ENCODE measurements at places on chromosomes 6 and 20.
A peak's percentile ranks its signal among the peaks of the same experiment; 100 is the strongest.

- DNase-seq, result no peak
These were observed 25.4 kb upstream of the FOXF2 start for GRCh38 chr6:1363729-1364572.

- DNase-seq, result peak; percentile 25
These were observed 41.6 kb downstream of the MRAP2 start for GRCh38 chr6:84074988-84075781.

DNA sequence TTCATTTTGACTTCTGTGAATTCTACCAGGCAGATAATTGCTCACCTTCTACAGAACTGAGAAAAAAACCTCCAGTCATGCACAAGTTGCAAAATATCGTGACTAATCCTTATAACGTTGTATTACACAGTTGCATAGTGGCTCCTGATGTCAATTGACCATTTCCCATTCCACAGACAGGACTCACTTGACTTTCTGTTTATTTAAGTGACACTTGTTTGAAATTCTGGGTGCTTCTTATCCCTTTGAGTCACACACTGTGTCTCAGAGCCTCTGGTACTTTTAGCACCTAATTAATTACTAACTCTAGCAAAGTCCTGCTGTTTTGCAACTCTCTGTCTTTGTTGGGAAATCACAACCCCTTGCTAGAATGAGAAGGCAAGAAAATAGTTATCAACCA, 16.2 kb upstream of the RSPO3 start:
- no peak for DNase-seq

DNA sequence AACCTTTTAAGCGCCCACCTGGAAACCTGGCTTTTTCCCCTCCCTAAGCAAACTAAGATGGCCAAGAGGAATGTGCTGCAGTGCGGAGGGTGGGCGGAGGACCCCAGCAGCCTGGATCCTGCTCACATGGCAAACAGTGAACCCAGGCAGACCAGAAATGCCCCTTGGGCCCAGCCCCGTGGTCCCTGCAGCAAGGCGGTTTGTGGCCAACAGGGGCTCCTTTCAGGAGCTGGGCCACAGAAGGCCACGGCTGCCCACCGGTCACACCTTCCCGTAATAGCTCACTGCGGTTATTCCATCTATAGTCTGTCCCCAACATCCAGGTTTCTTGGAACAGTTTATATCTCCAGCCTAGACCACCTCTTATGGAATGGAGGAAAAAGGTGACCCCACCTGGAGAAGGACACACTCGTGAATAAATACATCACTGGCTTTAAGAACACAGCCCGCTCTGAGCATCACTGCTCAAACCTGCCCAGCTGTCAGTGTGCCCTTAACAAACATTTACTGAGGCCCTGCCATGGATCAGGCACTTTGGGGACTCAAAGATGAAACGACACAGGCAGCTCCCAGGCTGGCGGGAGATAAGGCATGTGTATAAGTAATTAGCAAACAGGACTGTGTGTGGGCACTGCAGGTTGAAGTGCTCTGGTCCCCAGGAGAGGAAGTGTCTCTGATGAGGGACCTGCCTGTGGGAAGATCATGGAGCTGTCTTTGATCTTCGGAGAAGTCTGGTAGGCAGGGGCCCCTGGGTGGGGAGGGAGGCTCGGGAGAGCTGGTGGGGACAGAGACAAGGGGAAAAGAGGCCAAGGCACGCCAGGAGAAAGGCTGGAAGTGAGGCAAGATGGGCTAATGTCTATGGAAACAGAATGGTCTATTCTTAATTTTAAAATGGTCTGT, 3.2 kb upstream of the TUBB1 start:
- DNase-seq, result no peak

DNA sequence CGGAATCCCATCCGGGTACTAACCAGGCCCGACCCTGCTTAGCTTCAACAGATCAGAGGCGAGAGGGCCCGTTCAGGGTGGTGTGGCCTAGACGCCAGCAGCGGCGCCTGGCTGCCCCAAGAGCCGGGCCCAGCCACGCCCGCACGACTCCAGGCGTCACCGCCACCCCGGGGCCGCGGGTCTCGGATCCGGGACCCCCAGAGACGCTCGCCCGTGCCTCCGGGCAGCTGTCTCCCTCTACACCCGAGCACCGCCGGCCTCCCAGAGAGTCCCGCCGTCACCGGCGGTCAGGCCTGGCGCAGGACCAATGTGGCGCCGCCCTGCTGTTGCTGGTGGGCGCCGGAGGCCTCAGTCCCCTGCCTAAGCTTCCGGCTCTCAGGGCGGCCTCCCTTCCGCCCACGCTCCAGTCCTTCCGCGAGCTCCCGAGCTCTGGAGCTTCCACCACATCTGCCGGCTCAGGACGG, 441.2 kb upstream of the DEFB115 start:
- DNase-seq, result no peak

- no peak for DNase-seq
These were observed 78.6 kb downstream of the HIVEP1 start for GRCh38 chr6:12090714-12091113.

GRCh38 chr20:33649201-33649681, 12.9 kb upstream of the C20orf144 start:
- peak; percentile 61 for DNase-seq

DNA sequence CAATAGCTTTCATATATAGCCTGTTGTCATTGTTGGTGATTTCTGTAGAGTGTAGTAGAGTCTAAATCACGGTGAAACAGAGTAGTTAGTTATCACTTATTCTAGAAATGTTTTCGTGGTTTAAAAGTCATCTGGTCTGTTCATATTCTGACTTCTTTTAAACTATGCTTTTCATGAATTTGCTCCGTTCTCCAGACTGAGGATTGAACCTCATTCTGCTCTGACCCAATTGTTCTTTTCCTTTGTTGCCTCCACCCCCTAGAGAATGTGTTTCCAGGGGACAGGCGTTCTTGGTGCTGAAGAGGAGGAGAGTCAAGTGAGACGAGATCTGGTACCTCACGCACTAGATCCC, 748 bp upstream of the ZNF292 start:
- no peak for DNase-seq

- DNase-seq, result no peak
These were observed 231.6 kb downstream of the QKI start for GRCh38 chr6:163646133-163646532.

DNA sequence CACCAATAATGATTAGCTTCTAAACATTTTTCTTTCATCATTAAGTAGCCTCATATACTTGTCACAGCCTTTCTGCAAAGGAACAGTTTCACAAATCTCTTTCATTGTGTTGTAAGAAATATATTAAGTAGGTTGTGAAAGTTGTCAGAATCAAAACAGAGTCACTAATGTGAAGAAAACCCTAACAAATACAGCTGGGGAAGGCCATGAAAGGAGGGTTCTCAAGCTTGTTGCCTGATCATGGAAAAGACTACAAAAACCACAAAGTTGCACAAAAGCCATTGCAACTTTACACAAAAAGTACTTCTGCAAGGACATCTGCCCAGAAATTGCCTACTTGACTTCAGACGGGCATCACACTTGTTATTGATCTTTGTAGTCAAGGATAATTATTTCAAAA, 216.1 kb downstream of the ALDH8A1 start:
- no peak for DNase-seq

DNA sequence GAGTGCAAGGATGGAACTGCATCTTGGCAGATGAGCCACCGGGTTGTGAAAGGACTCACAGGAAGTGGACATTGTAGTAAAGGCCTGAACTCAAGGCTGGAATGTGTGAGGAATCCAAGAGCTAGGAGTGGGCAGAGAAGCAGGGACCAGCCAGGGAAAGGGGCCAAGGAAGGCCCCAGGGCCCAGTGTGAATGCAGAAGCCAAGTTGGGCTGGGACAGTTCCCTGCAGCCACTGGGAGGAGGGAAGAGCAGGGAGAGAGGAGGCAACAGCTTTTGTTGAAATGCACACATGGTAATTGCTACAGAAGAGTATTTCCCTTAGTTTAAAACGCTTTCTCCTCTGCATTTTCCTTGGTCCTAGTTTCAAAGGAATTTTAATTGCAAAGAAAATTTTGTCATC, 34.6 kb downstream of the CDH22 start:
- DNase-seq, result no peak

DNA sequence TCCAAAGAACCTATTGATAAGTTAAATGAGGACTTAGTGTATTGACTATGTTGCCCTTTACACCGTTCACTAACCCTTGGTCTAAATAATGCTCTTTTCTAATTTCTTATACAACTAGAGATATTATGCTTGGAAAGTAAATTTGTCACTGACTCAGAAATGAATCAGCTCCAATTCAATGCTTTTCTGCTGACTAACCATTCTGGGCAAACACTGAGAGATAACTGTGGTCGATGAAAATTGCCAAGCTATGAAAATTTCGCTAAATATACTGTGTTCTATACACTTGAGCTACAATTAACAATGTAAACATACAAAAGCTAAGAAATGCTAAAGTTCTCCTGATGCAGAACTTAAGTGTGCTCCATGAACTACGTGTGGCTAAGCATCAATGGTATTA, 23.1 kb upstream of the FBXO9 start:
- no peak for DNase-seq

- DNase-seq, result no peak
These were observed 8.4 kb downstream of the UCKL1 start for GRCh38 chr20:63947638-63948456.

- DNase-seq, result no peak
These were observed 1012.1 kb downstream of the KIF16B start for GRCh38 chr20:15561070-15561569.

DNA sequence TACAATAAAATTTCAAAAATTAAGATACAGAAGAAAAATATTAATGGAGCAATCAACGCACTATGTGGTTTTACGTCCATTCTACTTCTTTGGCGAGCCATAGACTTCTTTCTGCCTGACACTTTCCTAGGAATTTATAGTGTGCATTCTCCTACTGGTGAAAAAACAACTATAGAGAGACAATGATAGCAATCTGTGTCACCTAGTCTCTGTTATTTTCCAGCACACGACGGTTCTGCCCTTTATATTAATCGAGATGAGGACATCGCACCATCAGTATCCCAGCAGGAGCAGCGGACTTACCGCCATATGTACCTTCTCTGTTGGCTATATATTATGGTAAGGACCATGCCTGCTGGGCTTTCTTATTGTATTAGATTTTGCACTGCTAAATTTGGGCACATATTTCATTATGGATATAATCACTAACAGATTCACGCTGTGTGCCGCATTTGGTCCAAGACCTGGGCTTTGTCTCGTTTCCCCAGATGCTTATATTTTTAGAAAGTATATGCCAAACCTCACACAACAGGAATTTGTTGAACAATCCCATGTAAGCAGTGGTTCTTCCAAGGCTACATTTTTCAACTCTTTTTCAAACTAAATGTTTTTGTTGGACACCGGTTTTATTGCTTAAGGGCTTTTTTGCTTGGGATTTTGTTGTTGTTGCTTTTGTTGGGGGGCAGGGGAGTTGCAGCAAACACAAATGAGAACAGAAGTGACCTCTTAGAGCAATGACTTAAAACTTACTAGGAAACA, 166.4 kb downstream of the ADAT2 start:
- no peak for DNase-seq

GRCh38 chr6:113600551-113601339, 256.4 kb upstream of the MARCKS start:
- DNase-seq, result no peak

DNA sequence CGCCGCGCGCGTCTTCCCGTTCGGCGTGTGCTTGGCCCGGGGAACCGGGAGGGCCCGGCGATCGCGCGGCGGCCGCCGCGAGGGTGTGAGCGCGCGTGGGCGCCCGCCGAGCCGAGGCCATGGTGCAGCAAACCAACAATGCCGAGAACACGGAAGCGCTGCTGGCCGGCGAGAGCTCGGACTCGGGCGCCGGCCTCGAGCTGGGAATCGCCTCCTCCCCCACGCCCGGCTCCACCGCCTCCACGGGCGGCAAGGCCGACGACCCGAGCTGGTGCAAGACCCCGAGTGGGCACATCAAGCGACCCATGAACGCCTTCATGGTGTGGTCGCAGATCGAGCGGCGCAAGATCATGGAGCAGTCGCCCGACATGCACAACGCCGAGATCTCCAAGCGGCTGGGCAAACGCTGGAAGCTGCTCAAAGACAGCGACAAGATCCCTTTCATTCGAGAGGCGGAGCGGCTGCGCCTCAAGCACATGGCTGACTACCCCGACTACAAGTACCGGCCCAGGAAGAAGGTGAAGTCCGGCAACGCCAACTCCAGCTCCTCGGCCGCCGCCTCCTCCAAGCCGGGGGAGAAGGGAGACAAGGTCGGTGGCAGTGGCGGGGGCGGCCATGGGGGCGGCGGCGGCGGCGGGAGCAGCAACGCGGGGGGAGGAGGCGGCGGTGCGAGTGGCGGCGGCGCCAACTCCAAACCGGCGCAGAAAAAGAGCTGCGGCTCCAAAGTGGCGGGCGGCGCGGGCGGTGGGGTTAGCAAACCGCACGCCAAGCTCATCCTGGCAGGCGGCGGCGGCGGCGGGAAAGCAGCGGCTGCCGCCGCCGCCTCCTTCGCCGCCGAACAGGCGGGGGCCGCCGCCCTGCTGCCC, 1.1 kb downstream of the SOX4 start:
- peak; percentile 35 for DNase-seq

DNA sequence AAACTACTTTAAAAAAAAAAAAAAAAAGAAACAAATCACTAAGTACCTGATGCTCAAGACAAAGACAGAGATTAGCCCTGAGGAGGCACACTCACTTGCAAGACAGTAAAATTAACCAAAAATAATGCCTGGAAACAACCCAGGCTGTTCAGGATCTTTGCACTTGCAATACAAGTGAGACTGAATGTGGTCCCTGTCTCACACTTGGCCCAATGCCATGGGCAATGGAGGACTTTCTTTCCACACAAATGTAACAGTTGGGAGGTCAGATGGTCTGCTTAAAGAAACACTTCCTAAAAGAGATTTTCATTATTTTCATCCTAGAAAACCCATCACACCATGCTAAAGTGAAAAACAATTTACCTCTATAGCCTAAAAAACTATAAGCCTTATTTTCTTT, 16.2 kb downstream of the STAU1 start:
- no peak for DNase-seq

DNA sequence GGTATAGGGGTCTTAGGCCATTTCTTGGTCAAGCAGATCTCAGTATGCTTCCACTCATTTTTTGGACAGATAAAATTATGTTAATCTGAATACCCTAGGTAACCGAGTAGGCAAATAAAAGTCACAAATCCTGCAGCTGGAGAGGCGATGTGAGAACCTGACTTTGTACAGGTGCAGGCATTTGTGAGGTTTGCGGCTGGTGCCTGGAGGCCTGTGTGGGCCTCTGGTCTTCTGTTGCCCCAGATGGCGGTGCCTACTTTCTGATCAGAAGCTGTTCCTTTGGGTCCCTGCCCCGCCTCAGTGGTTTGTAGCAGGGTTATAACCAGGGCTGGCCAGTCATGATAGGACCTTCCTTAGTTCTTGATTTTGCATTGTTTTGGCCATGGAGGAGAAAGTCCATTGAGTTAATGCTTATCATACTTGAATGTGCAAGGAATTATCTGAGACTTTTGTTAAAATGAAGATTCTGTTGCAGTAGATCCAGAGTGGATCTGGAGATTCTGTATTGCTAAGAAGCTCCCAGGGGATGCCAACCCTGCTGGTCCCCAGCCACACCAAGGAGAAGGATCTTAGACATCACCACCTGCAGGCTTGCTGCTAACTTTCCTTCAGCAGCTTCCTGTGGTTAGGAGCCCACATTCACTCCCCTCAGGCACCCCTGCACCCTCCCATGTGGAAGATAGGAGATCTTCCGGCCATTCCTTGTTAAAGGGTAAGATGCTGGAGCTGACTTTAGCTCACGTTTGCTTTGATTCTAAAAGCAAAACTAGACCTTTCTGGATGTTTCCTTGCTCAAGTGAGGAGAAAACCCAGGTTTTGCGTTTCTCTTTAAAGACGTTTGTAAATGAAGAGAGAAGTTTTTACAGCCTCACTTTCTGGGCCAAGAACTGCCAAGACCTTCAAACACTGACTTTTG, 50.7 kb downstream of the LRRC1 start:
- no peak for DNase-seq
